ENCODE measurements at places on chromosomes 4 and X.

DNA sequence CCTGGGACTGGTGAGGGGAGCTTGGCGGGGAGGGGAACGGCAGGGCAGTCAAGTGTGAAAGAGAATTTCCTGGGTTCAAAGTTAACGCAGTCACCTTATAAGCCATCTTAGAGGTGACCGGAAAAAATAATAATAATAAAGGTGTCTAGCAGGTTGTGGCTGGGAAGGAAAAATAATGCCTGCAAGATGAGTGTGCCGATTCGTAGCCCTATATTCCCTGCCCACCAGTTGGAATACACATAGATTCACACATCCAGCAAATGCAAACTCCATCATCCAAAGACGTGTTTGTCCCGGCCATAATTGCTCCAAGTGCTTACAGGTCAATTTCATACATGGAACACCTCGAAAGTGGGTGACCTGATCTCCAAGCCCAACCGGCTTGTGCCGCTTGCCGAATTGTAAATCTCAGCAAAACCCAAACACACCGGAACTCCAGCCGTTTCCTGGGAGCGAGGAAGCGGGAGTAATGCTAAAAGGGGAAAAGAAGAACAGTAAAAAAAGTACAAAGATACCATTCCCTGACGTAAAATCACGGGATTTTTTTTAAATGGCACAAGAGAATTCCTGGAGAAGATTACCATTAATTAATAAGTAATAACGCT, 1.3 kb upstream of the FAT1 start:
- peak; percentile 69 for DNase-seq

DNA sequence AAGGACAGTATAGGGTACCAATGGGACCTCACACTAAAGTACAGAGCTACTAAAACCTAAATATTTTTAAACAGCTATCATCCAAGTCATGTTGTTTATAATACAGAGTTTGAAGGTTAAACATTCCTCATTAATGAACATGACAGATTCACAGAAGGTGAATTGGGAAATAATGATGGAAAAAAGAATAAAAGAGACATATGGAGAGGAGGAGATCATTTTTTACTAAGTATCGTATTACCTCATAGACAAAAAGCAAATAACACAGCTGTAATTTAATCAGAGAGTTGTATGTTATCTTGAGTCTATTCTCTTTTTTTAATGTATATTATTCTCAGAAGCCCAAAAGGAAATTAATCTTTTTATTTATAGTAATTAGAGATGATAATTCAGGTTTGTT, 7.9 kb downstream of the PLK4 start:
- no peak for DNase-seq

DNA sequence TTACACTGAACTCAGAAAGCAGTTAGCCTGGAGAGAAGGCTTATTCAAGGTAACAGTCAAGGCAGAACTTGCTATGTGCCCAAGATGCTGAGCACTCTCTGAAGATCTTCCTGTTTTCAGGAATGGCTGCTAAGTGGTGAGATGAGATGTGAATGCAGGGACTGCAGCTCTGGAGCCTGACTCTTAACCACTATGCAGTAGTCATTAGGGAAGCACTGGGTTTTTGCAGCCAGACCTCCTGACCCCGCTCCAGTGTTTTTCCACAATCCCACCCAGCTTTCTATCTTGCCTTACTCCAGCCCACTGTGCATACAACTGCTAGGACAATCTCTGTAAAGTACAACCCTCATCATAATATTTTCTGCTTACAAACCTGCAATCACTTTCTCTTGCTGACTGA, 95.2 kb upstream of the LNX1 start:
- DNase-seq, result no peak

GRCh38 chr4:39043058-39043860, 11.1 kb upstream of the TMEM156 start:
- no peak for DNase-seq

GRCh38 chr4:58477950-58478349, 1367.8 kb upstream of the IGFBP7 start:
- DNase-seq, result no peak

- no peak for DNase-seq
These were observed 6.4 kb downstream of the ZFP92 start for GRCh38 chrX:153417637-153418036.

All from endodermal cell (in vitro differentiated cells).